ENCODE measurements at places on chromosomes 13 and 19.

DNA sequence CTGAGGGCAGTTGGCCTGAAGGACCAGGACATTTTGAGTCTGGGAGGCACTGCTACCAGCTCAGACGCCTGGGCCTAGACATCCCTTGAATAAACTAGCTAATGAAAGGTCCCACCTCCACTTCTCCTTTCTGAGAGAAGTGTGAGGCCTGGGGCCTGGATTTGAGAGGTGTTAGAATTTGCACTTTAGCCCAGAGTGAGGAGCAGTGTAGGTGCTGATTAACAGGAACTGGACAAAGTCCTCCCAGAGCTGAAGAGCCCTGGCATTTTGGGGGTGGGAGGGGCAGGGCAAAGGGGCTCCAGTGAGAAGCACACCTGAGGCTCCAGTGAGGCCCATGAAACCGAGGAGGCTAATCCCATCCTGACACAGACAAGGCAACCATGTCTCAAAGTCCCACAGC, 15.2 kb upstream of the SLC1A5 start:
- DNase-seq = no peak

DNA sequence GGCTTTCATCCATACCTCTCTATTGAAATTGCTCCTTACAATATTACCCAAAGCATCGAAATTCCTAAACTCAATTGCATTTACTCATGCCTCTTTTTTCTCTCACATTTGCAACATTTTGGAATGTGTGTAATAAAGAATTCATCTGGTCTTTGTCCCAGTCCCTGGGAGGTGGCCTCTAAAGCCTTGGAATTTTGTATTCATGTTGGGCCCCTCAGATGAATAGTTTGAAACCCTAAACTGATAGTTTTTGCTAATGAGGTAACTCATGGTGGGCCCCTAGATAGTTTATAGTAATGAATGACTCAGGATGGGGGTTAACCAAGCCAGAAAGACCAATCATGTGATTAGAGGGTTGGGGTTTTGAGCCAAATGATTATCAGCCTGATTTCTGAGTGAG, 490.4 kb downstream of the DIAPH3 start:
- no peak for DNase-seq

- no peak for DNase-seq
These were observed 564.1 kb downstream of the DCT start for GRCh38 chr13:93915269-93915809.

- DNase-seq = no peak
These were observed 1456.1 kb upstream of the MIR17HG start for GRCh38 chr13:89891416-89891815.

DNA sequence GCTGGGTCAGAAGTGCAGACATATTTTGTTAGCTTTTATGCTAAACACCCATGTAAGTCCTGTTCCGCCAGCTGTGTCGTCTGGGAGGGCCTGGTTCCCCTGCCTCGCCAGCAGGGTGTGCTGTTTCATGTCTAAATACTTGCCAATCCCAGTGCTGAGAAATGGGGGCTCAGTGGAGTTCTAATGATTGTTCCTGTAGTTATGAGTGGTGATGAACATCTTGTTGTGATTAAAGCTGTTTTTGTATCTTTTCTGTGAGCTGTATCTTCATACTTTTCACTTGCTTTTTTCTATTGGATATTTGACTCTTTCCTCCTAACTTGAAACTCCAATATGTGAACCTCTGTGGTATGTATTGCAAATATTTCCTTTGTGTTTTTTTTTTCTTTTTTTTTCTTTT, 32.7 kb downstream of the KDM4B start:
- DNase-seq = peak; percentile 33

GRCh38 chr13:51191743-51192142, 30.5 kb upstream of the FAM124A start:
- no peak for DNase-seq

All from CD4-positive, alpha-beta T cell treated with Interleukin-4 for 1 hour (primary cell).